ENCODE measurements at places on chromosomes 16 and 17. TPM values are rescaled to one million over a fixed set of nuclear protein-coding genes. Genes with fewer than 3 reads are reported as not detected.

GRCh38 chr17:51430591-51430990 lies 170.2 kb downstream of the UTP18 start:
- H3K4me1 ChIP-seq, result peaks cover 13% of the 10 kb centered on the region
- H3K36me3 ChIP-seq, result no peaks in the 10 kb centered on the region
- H3K4me3 ChIP-seq, result no peak overlapping the region
- H3K27me3 ChIP-seq, result peaks cover 1% of the 10 kb centered on the region
- H3K27ac ChIP-seq, result no peak overlapping the region

GRCh38 chr16:57536306-57537193 lies at the start of gene CCDC102A:
Gene CCDC102A (minus strand): TSS chr16:57536571. CDS start chr16:57529177, 7,394 bp downstream.
- no peak for DNase-seq
- H3K4me3 ChIP-seq, result peak within 1 kb of the TSS; percentile 93
- H3K36me3 ChIP-seq, result peaks cover 6% of the 10 kb centered on the region
- peaks cover 17% of the 10 kb centered on the region for H3K27me3 ChIP-seq
- H3K27ac ChIP-seq, result peak within 1 kb of the TSS; percentile 48

GRCh38 chr16:68097088-68097487 lies 11.9 kb downstream of the NFATC3 start:
- peaks cover 7% of the 10 kb centered on the region for H3K4me1 ChIP-seq
- DNase-seq, result no peak
- no peaks in the 10 kb centered on the region for H3K36me3 ChIP-seq
- H3K27ac ChIP-seq, result no peak overlapping the region
- peaks cover 3% of the 10 kb centered on the region for H3K27me3 ChIP-seq
- H3K4me3 ChIP-seq, result no peak overlapping the region

- H3K4me3 ChIP-seq, result no peak overlapping the region
- H3K27ac ChIP-seq, result no peak overlapping the region
- H3K36me3 ChIP-seq, result no peaks in the 10 kb centered on the region
- H3K27me3 ChIP-seq, result no peaks in the 10 kb centered on the region
- DNase-seq, result no peak
Measured at GRCh38 chr17:31085563-31085962, 9.2 kb upstream of the NF1 start.

Gene CYBA
- 140 TPM for total RNA-seq

GRCh38 chr17:20998571-20999043 lies 44.2 kb downstream of the USP22 start:
- H3K27me3 ChIP-seq, result peaks cover 10% of the 10 kb centered on the region
- peak overlapping the region; percentile 19 for H3K4me3 ChIP-seq
- H3K27ac ChIP-seq, result peak overlapping the region; percentile 9
- peaks cover 32% of the 10 kb centered on the region for H3K36me3 ChIP-seq
- H3K4me1 ChIP-seq, result peaks cover 12% of the 10 kb centered on the region
- DNase-seq, result no peak

DNA sequence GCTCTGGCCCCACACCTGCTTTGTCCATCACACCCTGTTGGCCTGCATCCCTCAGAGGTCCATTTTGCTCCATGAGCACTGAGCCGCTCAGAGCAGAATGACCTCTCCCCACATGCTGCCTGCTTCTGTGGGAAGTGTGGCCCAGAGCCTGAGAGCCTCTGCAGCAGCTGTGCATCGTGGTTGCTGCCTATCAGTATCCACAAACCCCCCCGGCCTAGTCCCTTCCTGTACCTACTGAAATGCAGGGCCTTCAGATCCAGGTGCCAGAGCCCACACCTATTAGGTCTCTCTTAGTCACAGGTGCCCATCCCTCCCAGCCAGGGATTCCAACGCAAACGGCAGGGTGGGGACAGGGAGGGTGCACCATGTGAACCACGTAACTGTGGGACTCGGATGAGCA lies 16.6 kb upstream of the TRPV3 start:
- DNase-seq, result no peak
- H3K27ac ChIP-seq, result no peak overlapping the region
- H3K36me3 ChIP-seq, result peaks cover 3% of the 10 kb centered on the region

DNA sequence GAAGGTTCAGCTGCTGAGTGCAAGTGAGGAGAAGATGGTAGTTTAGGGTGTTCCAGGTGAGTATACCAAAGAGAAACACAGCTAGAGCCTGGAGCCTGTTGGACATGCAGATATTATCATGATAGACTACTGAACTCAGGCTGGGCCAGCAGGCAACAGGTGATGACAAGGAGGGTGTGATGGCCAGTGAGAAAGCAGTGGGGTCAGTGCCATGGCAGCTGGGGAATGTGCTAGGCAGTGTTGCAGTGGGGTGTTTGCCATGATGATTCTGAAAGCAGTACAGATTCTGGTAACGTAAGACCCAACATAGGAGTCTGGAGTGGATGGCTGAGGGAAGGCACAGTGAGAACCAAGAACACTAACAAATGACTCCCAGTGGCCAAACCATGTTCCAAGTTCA lies 57.4 kb downstream of the SHISA6 start:
- no peak overlapping the region for H3K27ac ChIP-seq
- no peak overlapping the region for H3K4me3 ChIP-seq
- H3K4me1 ChIP-seq, result no peaks in the 10 kb centered on the region
- DNase-seq, result no peak
- peaks cover 26% of the 10 kb centered on the region for H3K36me3 ChIP-seq

Gene SDR42E2
- 0.10 TPM for total RNA-seq

DNA sequence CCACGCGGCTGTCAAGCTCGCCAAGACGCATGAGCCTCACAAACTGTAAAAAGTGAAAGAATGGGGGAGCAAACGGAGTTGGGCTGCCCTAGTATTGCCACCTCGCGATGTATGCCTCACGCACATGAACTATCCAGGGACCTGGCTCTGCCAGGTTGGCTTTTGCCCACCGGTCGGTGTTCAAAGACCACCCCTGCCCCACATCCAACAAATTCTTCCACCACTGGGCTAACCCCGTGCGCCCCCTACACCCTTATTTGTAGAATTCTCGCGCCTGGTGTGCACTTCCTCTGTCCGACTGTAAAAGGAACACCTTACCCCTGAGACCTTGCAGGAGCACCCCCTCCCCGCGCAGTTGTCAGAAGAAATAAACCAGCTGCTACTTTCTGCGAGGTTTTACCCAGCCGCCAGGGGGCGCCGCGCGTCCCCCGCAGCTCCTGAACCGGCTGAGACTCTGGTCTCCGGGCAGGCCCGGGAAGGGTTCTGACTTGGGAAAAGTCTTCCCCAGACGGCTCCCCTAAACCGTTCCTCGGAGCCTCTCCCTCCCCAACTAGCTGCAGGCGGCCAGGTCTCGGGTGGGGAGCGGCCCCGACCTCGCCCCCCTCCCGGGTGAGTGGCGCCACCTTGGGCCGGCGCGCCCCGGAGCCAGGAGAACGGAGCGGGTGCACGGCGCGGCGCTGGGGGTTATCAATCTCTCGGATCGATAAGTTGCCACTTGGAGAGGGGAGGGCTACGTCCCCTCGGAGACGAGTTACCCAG lies 1.7 kb upstream of the ZNF423 start:
- DNase-seq, result peak; percentile 74
- peaks cover 13% of the 10 kb centered on the region for H3K27me3 ChIP-seq
- peaks cover 22% of the 10 kb centered on the region for H3K4me1 ChIP-seq

- DNase-seq, result peak; percentile 18
- no peaks in the 10 kb centered on the region for H3K36me3 ChIP-seq
- H3K4me3 ChIP-seq, result no peak within 1 kb of the TSS
- no peaks in the 10 kb centered on the region for H3K4me1 ChIP-seq
- H3K27ac ChIP-seq, result no peak within 1 kb of the TSS
Measured at GRCh38 chr16:55832773-55833691, at the start of gene CES1. Gene CES1 (minus strand): TSS chr16:55833096. CDS start chr16:55833055, 41 bp downstream.

Gene TMED6
- total RNA-seq, result 1.2 TPM

DNA sequence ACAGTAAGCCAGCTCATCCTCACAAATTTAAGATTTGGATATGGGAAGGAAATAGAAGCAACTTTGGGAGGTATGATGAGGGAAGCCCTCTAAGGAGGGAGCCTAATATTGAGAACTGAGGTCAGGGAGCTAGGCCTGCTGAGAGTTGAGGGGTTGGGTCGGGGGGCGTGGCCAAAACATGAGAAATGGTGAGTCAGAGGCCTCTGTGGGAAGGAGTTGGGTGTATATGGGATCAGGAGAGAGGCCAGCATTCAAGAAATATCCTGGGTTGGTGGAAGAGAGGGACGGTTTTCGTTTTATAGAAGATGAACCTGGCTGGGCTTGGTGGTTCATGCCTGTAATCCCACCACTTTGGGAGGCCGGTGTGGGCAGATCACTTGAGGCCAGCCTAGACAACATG lies 48.4 kb downstream of the CLEC16A start:
- no peak overlapping the region for H3K27ac ChIP-seq
- H3K27me3 ChIP-seq, result peaks cover 2% of the 10 kb centered on the region
- peaks cover 53% of the 10 kb centered on the region for H3K36me3 ChIP-seq
- H3K4me1 ChIP-seq, result peaks cover 2% of the 10 kb centered on the region

- H3K4me3 ChIP-seq, result no peak overlapping the region
- DNase-seq, result no peak
- no peak overlapping the region for H3K27ac ChIP-seq
- H3K4me1 ChIP-seq, result peaks cover 5% of the 10 kb centered on the region
Measured at GRCh38 chr17:73248532-73248931, 13.1 kb downstream of the CPSF4L start.

DNA sequence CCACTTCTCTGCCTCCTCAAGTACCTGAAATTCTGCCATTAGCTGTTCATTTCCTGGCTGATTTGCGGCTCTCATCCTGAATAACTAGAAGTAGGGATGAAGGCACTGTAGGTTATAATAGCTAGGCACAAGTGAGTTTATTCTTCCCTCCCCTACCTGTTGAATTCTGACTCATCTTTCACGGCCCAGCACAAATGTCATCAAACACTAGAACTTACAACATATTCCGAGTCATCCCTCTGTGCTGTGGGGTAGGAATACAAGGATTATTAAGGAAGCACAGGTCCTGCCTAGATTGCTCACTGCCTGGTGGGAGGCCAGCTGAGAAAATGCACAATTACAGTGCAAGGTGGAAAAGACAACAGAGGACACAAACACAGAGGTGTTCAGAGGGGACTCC lies 103.7 kb upstream of the ASIC2 start:
- H3K27me3 ChIP-seq, result peaks cover 10% of the 10 kb centered on the region
- no peaks in the 10 kb centered on the region for H3K36me3 ChIP-seq
- no peak overlapping the region for H3K4me3 ChIP-seq
- no peak for DNase-seq

DNA sequence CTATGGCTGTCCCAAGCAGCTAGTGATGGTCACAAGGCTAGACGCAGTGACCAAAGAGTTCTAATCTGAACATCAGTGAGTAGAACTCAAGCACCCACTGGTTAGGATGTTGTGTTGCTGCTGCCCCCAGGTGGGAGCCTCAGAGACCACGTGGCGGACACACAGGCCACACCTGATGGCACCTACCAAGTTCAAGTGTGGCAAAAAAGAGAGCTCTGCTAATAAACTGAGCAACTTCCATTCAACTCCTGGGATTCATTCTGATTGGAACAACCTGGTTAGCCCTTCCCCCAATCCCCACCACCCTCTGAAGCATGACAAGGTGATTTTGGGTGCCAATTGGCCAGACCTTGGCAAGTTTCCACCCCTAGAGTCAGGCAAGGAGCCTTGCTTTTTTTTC lies 3.5 kb upstream of the LCMT1 start:
- no peaks in the 10 kb centered on the region for H3K36me3 ChIP-seq
- peak overlapping the region; percentile 93 for H3K4me3 ChIP-seq
- DNase-seq, result no peak
- H3K27ac ChIP-seq, result no peak overlapping the region

- H3K27me3 ChIP-seq, result peaks cover 19% of the 10 kb centered on the region
- no peak overlapping the region for H3K27ac ChIP-seq
- H3K4me1 ChIP-seq, result no peaks in the 10 kb centered on the region
- DNase-seq, result peak; percentile 77
Measured at GRCh38 chr16:700684-701584, 4.7 kb downstream of the FBXL16 start.

Gene HOXB8
- total RNA-seq, result 0.15 TPM

GRCh38 chr17:48546137-48546923 lies 1.4 kb upstream of the HOXB2 start:
- DNase-seq, result peak; percentile 41
- peaks cover 17% of the 10 kb centered on the region for H3K36me3 ChIP-seq
- peak overlapping the region; percentile 79 for H3K4me3 ChIP-seq
- H3K4me1 ChIP-seq, result peaks cover 51% of the 10 kb centered on the region
- H3K27me3 ChIP-seq, result peaks cover 23% of the 10 kb centered on the region

Gene PPY
- total RNA-seq, result not detected

DNA sequence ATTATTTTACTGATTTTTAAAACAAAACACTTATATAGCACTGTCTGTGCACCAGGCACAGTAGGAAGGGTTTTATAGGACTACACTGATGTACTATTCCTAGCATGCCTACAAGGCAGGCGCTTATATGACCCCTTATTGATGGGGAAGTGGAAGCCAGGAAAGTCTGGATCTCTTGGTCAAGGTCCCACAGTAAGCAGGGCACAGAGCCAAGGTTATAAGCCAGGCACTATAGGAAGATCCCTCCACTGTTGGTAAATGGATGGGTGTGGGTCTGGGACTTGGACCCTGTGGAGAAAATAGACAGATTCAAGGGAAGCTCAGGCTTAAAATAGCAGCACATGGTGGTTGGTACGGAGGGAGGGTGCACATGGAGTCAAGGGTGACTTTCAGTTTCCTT lies 59.1 kb upstream of the PLCG2 start:
- no peak for DNase-seq
- H3K4me3 ChIP-seq, result no peak overlapping the region
- no peaks in the 10 kb centered on the region for H3K36me3 ChIP-seq
- no peak overlapping the region for H3K27ac ChIP-seq

Gene TNK1
- total RNA-seq, result 1.7 TPM

DNA sequence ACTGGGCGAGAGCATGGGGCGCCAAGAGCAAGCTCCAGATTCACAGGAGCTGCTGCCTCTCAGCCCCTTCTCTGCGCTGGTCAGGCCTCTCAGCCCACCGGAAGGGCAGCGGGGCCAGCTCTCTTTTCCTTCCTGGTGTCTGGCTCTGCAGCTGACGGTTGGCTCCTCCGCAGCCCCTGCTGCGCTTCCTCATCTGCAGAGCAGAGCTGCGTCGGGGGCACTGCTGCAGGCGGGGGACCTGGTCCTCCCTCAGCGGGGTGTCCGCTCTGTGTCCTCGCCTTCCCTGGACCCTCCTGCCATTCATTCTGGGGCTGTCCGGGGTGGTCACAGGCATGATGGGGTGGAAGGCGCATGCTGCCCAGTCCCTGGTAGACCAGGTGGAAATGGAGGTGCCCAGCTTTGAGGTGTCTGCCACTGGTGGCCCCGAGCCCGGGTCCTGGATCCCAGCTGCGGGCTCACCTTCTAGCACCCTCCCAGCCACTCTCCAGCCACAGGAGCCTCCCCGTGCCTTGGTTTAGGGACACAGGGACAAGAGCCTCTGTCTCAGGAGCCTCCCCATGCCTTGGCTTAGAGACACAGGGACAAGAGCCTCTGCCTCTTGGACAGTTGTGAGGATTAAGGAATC lies 84.8 kb downstream of the IRF8 start:
- H3K27me3 ChIP-seq, result peaks cover 14% of the 10 kb centered on the region
- no peaks in the 10 kb centered on the region for H3K36me3 ChIP-seq
- no peaks in the 10 kb centered on the region for H3K4me1 ChIP-seq
- no peak overlapping the region for H3K4me3 ChIP-seq
- no peak for DNase-seq

DNA sequence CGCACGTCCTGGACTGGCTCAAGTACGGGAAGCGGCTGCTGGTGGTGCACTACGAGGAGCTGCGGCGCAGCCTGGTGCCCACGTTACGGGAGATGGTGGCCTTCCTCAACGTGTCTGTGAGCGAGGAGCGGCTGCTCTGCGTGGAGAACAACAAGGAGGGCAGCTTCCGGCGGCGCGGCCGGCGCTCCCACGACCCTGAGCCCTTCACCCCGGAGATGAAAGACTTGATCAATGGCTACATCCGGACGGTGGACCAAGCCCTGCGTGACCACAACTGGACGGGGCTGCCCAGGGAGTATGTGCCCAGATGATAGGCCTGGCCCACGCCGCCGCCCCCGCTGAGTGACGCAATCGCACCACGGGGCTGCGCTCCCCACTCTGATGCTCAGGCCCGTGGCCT lies 50.2 kb downstream of the WSCD1 start:
- peaks cover 26% of the 10 kb centered on the region for H3K36me3 ChIP-seq
- no peaks in the 10 kb centered on the region for H3K4me1 ChIP-seq
- no peak overlapping the region for H3K4me3 ChIP-seq
- H3K27ac ChIP-seq, result no peak overlapping the region
- peaks cover 9% of the 10 kb centered on the region for H3K27me3 ChIP-seq
